Left cardiac atrium (tissue), 4 donors: ENCODE measurements at places on chromosomes 2 and 18. TPM values are rescaled to one million over a fixed set of nuclear protein-coding genes. Genes with fewer than 3 reads are reported as not detected.

GRCh38 chr2:182117196-182117595, 131.5 kb downstream of the PPP1R1C start:
- DNase-seq, result no peak

- no peak for DNase-seq
These were observed 75.0 kb downstream of the PTGR3 start for GRCh38 chr18:75133721-75134610.

DNA sequence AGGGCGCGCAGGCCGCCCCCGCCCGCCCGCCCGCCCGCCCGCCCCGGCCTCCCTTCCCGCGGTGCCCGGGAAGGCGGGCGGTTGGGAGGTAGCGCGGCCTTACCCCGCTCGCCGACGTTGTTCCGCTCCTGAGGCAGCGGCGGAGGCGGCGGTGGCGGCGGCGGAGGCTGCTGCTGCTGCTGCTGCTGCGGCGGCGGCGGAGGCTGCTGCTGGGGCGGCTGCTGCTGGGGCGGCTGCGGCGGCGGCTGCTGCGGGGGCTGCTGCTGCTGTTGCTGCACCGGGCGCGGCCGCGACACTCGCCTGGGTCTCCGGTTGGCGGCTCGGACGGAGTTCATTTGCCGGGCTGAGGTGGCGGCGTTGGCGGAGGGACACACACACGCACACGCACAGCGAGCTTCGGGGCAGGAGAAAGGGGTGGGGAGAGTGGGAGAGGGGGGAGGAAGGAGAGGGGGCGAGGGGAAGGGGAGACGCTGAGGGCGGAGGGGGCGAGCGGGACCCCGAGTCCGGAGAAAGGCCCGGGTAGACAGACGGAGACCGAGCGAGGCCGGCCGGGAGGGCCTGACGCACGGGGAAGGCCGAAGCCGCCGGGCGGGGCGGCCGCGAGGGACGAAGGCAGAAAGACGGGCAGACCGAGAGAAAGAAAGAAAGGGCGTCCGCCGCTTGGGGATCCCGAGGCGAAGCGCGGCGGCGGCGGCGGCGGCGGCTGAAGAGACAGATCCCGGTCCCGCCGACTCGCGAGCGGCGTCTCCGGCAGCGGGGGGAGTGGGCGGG, 727 bp downstream of the FBXO11 start:
- peak; percentile 67 for DNase-seq

Gene ALPP
- total RNA-seq, result not detected

DNA sequence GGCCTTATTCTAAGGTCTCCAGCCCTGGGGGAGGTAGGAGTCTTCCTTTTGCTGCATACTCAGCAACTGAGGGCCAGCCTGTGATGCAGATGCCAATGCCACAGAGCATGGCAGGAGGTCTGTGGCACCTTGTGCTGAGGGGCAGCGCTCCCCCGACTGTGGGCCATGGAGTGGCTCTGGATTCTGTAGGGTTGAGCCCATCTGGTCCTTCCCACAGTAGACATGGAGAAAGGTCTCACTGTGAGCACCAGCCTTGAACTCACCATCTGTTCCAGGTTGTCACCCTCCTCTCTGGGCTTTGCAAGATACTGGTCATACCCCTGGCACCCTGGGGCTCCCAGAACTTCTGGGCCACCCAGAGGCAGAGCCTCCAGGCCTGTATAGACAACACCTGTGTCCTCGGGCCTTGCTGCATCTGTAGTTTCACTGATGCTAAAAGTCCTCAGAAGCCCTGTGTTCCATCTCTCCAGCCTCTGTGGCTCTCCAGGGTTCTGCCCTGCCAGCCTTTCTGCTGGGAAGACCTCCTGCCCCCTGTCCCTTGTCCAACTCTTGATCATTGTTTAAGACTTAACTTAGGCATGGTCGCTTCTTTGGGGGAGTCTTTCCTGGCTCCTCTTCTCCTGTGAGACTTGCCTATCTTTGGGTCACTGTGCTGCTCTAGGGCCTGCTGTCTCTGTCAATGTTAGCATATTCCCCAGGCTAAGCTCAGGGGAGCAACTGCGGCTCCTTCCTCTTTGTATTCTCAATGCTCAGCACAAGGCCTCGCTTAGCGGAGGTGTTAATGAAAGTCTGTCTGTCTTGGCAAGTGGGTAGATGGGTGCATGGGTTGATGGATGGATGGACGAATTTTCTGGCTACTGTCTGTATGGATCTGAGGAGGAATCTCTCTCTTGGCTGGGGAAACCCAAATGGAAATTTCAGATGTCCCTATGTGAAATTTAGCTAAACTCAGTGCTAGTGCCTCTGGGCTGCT, 160.9 kb downstream of the DYSF start:
- peak; percentile 20 for DNase-seq

Gene CDH7
- 0.27 TPM for total RNA-seq

DNA sequence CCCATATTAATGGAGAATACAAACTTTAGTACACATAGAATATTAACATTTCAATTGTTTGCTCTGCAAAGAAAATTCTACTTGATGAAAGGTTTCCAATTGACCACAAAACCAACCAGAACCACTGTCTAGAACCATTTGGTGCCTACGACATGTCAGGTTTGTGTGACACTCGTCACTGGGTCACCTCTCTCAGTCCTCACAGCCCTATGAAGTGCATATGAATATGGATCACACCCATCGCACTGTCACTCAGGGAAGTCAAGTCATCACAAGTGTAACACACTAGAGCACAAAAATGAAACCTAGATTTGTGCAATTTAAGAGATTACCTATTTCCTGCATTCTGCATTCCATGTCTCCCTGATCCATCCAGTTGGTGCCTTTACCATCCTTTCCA, 43.7 kb downstream of the PTPN2 start:
- no peak for DNase-seq

DNA sequence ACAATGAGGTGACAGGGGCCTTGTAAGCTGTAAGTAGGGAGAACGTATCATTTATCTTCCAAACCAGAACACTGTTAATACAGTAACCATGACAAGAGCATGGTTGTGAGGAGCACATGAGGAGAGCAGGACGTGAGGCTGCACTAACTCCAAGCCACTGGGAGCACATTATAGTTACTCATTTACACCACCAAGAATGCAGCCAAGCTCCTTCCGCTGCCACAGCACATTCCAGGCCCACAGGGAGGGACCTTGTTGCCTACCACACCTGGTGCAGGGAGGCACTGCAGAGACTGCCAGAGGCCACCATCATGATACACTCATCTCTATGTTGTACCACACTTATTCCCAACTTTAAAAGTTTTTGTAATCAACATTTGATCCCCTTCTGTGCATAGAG, 13.5 kb upstream of the SFXN5 start:
- DNase-seq, result no peak

DNA sequence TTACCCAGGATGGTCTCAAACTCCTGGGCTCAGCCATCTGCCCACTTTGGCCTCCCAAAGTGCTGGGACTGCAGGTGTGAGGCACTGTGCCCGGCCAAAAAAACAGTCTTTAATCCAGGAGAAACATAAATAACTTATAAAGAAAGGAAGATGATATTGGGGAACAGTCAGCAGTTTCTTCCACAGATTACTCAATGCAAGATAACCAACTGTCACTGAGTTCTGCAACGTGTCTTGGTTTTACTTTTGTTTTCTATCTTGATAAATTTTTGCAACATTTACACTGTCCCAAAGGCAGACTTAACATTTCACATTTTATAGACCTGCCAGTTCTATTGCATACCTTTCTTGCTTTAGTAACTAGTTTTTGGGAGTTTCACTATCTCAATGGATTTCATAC, 71.1 kb downstream of the ANKRD44 start:
- DNase-seq, result no peak
